ENCODE measurements at places on chromosomes 1 and 21.

DNA sequence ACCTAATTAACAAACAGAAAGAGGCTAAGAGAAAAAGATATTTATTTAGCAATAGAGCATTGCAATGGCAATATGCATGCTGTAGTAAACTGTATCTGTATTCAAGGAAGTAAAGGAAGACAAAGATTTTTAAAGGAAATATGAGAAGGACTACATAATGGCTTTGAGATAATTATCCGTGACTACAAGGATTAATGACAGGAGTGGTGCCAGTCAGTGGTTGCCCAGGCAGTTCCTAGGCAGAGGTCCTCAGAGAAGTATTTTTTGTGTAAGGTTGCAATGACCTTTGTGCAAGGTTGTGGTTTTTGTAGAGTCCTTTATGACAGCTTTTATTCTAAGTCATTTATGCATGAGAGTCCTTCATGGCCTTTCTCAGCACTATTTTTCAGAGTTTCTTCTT lies 711.1 kb upstream of the CHRM3 start:
- DNase-seq, result no peak

GRCh38 chr1:228032041-228032440 lies 25.2 kb downstream of the WNT3A start:
- DNase-seq, result no peak

- DNase-seq, result no peak
Observed at GRCh38 chr1:46172321-46172720, 2.6 kb upstream of the TSPAN1 start.

DNA sequence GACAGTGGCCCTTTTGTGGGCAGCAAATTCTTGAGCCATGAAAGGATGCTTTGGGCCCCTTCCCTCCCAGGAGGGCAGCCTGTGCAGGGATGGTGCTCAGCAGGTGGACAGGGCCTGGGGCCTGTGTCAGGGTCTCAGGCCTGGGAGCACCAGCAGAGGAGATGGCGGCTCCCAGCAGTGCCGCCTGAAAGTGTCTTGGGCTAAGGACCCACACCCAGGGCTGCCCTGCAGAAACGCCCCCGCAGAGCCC lies 23.9 kb downstream of the FTCD start:
- DNase-seq, result no peak

GRCh38 chr1:243982447-243983018 lies 68.5 kb upstream of the ZBTB18 start:
- DNase-seq, result no peak

GRCh38 chr1:111535256-111536191 lies 32.1 kb upstream of the ADORA3 start:
- no peak for DNase-seq

DNA sequence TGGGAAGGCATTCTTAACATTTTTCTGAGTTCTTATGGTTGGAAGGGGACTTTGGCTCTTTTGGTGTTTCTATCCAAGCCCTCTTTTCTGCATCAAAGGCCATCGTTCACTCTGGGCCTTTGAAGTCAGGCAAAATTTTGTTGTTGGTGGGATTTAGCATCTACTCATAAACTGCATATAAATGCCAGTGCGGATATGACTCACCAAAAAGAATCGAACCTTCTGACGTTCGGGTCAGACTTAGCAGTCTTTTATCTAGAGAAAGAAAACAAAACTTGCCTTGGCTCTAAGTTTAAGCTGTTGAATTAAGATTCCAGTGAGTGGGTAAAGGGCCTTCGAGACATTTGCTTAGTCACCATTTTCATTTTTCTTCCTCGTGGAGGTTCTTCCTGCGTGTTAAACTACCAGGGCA lies 51.4 kb downstream of the EVA1C start:
- no peak for DNase-seq

GRCh38 chr21:40060083-40060677 lies 192.9 kb downstream of the PCP4 start:
- no peak for DNase-seq

GRCh38 chr1:47559944-47560695 lies 122.3 kb downstream of the FOXD2 start:
- no peak for DNase-seq

- DNase-seq, result peak; percentile 62
Observed at GRCh38 chr1:9717193-9718005, 65.9 kb downstream of the PIK3CD start.

DNA sequence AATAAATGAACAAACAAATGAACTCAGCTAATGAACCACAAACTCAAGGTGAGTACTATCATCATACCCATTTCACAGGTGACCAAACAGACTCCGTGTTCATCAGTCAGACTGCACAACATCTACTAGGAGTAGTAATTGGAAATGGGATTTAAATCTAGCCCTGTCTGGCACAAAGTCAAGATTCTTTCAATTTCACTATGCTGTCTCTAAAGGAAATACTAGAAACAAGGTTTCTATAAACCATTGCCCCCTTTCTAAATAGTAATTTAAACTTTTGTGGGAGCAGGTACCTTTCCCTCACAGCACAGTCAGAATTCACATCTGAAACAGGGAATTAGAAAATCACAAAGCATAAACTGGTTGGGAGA lies 160.3 kb downstream of the TGFBR3 start:
- no peak for DNase-seq

GRCh38 chr1:239755107-239755912 lies 336.4 kb upstream of the FMN2 start:
- no peak for DNase-seq

DNA sequence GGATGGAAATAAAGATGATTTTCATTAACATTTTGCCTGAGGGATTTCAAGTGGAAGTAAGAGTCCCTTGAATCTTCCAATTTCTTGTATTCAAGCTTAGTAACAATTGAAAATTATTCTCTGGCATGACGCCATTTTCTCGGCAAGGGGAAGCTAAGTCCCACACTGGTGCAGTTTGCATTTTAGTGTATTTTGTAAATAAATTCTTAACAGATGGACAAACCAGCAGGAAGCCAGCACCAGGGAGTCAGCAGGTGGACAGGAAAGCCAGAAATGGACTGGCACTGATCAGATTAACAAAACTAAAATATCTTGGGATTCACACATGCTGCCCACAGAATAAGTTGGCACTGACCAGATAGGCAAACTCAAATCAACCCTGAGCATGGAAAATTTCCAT lies 311.3 kb downstream of the LRRIQ3 start:
- DNase-seq, result no peak

GRCh38 chr1:206463137-206463536 lies 7.1 kb upstream of the IKBKE start:
- DNase-seq, result no peak

GRCh38 chr1:200880212-200880611 lies 7.4 kb downstream of the GPR25 start:
- DNase-seq, result no peak

DNA sequence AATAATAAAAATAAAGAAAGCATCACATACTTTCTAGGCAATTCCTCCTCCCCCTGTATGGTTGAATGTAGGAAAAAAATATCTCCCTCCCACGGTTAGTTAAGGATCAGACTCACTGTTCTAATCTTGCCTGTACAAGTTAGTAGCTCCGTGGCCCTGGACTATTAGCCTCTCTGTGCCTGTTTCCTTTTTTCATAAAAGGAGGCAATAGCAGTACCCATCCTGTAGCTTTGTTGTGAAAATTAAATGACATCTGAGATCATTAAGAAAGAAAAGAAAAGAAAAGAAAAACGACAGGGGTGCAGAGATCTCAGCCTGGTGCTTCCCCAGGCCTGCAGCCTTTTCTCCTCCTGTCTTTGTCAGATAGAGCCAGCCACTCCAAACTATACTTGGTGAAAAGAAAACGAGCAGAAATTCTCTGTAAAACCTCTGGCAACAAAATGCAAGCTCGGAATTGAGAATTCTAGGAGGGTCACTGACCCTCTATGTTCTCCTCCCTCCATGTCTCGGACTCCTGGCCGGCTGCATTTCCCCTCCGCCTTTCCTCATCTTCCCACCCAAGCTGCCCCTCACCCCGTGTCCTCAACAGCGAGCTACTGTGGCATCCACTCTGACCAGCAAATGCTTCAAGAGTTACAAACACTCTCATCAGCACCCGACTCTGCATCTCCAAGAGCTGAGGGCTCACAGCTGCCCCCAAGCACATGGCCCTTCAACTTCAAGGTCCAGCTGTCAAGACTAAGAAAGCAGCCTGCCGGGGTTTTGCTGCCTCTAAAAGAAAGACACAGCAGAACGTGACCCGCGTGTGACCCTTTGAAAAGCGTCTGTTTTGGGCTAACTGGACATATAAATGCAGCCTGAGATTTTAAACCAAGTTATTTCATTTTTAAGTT lies 13.6 kb downstream of the RIPK4 start:
- DNase-seq, result no peak

DNA sequence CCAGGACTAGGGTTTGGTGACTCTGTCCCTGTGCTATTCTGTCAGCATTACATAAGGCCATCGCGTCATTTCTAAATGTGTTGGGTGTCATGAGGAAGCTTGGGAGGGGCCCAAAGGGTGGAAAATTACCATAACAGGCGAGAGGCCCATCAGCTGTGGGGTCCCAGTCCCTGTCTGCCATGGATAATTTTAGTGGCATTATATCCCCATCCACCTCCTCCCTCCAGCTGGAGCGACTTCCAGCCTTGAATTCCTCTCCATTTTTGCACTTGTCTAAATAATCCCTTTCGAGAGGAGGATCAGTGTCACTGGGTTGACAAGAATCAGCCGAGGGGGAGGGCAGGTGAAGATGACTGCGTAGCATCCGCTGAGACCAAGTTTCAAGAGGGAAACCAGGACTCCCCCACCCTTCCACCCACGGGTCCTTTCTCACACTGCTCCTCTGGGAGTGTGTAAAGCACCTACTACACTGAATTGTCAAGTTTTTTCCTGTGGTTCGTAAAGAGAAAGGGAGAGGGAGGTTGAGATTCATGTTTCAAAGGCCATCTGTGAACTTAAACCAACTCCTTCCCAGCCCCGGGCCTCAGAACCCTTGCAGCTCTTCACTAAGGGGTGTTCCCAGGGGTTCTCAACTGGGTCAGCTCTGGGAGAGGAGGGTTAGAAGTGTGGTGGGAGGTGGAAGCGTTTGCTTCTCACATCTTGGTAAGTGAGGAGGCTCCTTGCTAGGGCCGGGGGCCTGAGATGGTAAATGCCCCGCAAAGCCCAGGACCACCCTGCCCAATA lies 29.2 kb downstream of the VASH2 start:
- no peak for DNase-seq

- DNase-seq, result no peak
Observed at GRCh38 chr1:35572296-35572695, 818 bp upstream of the TFAP2E start.

GRCh38 chr1:117231748-117232373 lies 21.1 kb upstream of the VTCN1 start:
- DNase-seq, result no peak

- peak; percentile 19 for DNase-seq
Observed at GRCh38 chr1:6052543-6053205, 7.0 kb downstream of the KCNAB2 start.

DNA sequence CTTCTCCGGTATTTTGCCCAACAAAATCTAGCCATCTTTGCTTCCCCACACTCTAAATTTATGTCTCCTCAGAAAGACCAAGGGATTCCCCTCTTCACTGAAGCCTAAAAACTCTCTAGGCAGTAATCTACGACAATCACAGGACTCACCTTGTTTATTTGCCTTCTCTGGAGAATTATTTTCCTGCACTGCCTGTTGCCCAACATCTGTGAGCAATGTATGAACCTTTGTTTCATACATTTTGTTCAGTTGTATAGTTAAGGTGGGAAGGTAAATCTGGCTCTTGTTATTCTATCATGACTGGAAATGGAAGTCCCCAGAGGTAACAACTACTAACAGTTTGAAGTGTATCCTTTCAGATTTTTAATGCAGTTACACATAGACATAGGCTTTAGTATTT lies 2.2 kb downstream of the COPA start:
- no peak for DNase-seq

DNA sequence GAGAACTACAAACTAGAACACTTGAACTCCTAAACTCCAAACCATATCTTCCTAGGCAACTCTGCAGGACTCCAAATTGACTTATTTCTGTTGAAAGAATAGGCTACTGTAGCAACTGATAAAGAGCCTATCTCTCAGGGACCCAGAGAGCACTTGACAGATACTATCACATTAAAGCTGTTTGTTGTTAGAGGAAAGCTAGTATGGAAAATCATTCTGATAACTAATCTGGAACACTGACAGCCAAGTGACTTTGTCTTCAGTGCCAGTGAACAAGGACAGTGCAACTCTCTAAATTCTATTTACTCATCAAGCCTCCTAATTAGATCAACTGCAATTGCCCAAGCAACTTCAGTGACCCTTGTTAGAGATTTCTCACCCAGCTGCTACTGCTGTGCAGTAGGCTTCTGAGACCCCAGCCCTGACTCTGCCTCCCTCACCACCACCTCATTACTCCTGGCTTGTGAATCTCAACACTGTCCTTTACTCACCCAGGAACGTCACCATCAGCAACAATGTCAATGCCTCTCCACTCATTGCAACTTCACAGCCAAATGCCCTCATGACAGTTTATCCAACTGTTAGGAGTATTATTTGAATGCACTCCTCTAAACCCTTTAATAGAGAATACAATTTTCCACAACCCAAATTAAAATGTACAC lies 7.4 kb upstream of the RGS13 start:
- DNase-seq, result no peak

All from stimulated activated CD8-positive, alpha-beta memory T cell treated with anti-CD3 and anti-CD28 coated beads, Interleukin-4, amount 100 ng/mL, for 1 hour (primary cell).